ENCODE measurements at places on chromosomes 5 and 9. TPM values are rescaled to one million over a fixed set of nuclear protein-coding genes. Genes with fewer than 3 reads are reported as not detected.

GRCh38 chr5:147673266-147673665, 109.3 kb downstream of the JAKMIP2 start:
- no peaks in the 10 kb centered on the region for H3K27me3 ChIP-seq
- H3K36me3 ChIP-seq, result peaks cover 4% of the 10 kb centered on the region
- DNase-seq, result no peak
- H3K27ac ChIP-seq, result no peak overlapping the region
- H3K4me1 ChIP-seq, result no peaks in the 10 kb centered on the region
- no peak overlapping the region for H3K4me3 ChIP-seq

The ANKDD1B gene
- total RNA-seq, result 0.20 TPM

GRCh38 chr5:140246378-140247122, 56.4 kb downstream of the PFDN1 start:
- peaks cover 17% of the 10 kb centered on the region for H3K4me1 ChIP-seq
- H3K4me3 ChIP-seq, result no peak overlapping the region
- H3K36me3 ChIP-seq, result peaks cover 12% of the 10 kb centered on the region
- no peaks in the 10 kb centered on the region for H3K27me3 ChIP-seq
- no peak overlapping the region for H3K27ac ChIP-seq

GRCh38 chr9:20630241-20630943, 8.1 kb upstream of the MLLT3 start:
- no peak for DNase-seq
- no peaks in the 10 kb centered on the region for H3K4me1 ChIP-seq
- H3K4me3 ChIP-seq, result no peak overlapping the region
- no peaks in the 10 kb centered on the region for H3K27me3 ChIP-seq

GRCh38 chr5:147551677-147552076, 41.8 kb upstream of the DPYSL3 start:
- H3K4me3 ChIP-seq, result no peak overlapping the region
- no peak for DNase-seq
- no peak overlapping the region for H3K27ac ChIP-seq
- no peaks in the 10 kb centered on the region for H3K36me3 ChIP-seq

- peaks cover 11% of the 10 kb centered on the region for H3K27me3 ChIP-seq
- peaks cover 23% of the 10 kb centered on the region for H3K4me1 ChIP-seq
- H3K36me3 ChIP-seq, result no peaks in the 10 kb centered on the region
- no peak overlapping the region for H3K4me3 ChIP-seq
Measured at GRCh38 chr9:130144703-130145102, 27.5 kb upstream of the NCS1 start.

The ADAMTS16 gene
- total RNA-seq, result 1.7 TPM

- DNase-seq, result no peak
- peaks cover 5% of the 10 kb centered on the region for H3K36me3 ChIP-seq
- no peak overlapping the region for H3K4me3 ChIP-seq
- H3K27ac ChIP-seq, result no peak overlapping the region
- H3K27me3 ChIP-seq, result no peaks in the 10 kb centered on the region
Measured at GRCh38 chr9:2502760-2503159, 118.8 kb upstream of the VLDLR start.

DNA sequence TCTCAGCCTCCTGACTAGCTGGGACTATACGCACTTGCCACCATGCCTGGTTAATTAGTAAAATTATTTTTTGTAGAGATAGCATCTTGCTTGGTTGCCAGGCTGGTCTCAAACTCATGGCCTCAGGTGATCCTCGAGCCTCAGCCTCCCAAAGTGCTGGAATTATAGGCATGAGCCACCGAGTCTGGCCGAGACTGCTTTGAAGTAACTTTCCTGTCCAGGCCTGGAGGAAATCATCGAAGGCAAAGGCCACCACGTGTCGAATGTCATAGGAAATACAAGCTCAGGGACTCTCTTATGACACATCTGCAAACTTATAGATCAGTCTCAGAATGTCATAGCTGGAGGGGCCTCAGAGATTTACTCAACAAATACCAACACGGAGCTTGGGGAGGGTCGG, 25.1 kb downstream of the RAPGEF1 start:
- peaks cover 32% of the 10 kb centered on the region for H3K4me1 ChIP-seq
- H3K27me3 ChIP-seq, result no peaks in the 10 kb centered on the region
- no peak for DNase-seq
- H3K36me3 ChIP-seq, result no peaks in the 10 kb centered on the region

- no peak for DNase-seq
- H3K27me3 ChIP-seq, result peaks cover 12% of the 10 kb centered on the region
- H3K4me3 ChIP-seq, result no peak overlapping the region
- H3K27ac ChIP-seq, result no peak overlapping the region
- H3K4me1 ChIP-seq, result no peaks in the 10 kb centered on the region
Measured at GRCh38 chr5:1413611-1414241, 31.5 kb downstream of the SLC6A3 start.

DNA sequence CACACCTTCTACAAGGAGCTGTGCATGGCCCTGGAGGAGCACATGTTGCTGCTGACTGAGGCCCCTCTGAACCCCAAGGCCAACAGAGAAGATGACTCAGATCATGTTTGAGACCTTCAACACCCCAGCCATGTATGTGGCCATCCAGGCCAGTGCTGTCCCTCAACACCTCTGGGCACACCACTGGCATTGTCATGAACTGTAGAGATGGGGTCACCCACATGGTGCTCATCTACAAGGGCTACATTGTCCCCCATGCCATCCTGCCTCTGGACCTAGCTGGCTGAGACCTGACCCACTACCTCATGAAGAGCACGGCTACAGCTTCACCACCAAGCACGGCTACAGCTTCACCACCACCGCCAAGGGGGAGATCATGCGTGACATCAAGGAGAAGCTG, 49.0 kb upstream of the FBXL7 start:
- no peaks in the 10 kb centered on the region for H3K27me3 ChIP-seq
- H3K36me3 ChIP-seq, result no peaks in the 10 kb centered on the region
- no peak overlapping the region for H3K27ac ChIP-seq
- H3K4me3 ChIP-seq, result no peak overlapping the region
- H3K4me1 ChIP-seq, result no peaks in the 10 kb centered on the region

- peaks cover 14% of the 10 kb centered on the region for H3K36me3 ChIP-seq
- H3K4me3 ChIP-seq, result peak overlapping the region; percentile 65
- no peak for DNase-seq
- peaks cover 4% of the 10 kb centered on the region for H3K27me3 ChIP-seq
Measured at GRCh38 chr5:95734906-95735305, 3.8 kb downstream of the RHOBTB3 start.

DNA sequence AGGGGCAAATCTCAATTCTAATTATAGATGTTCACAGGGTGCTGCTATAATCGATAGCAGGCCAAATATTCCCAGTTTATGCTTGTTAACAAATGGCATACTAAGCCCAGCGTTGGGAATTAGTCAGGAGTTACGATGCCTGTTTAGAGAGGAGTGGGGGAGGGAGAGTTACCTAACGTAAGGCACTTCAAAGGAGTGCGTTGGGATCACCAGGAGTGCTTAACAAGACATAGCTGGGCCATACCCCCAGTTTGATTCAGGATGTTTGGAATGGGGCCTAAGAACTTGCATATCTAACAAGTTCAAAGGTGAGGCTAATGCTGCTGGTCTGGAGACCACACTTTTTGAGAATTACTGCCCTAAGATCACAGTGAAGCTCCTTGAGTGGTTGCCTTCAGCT, 14.5 kb upstream of the SRP19 start:
- peaks cover 13% of the 10 kb centered on the region for H3K36me3 ChIP-seq
- H3K4me3 ChIP-seq, result no peak overlapping the region
- no peak for DNase-seq
- H3K4me1 ChIP-seq, result peaks cover 4% of the 10 kb centered on the region
- no peak overlapping the region for H3K27ac ChIP-seq

DNA sequence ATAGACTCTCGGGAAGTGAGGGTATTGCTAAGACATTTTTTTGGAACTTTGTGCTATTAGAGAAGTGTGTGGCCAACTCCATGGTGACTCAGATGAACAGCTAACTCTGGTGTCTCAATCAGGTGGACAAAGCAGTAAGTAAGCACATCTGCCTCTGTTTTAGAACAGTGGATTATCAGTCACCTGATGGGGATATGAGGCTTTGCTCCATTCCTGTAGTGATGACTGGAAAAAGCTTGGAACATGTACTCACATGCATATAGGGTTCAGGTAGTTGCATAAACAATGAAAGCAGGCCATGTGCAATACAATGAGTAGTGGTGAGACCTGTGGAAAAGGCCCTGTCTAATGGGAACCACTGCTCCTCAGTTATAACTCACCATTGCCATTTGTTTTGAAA, 168.2 kb upstream of the FBN2 start:
- no peak overlapping the region for H3K27ac ChIP-seq
- H3K36me3 ChIP-seq, result no peaks in the 10 kb centered on the region
- H3K4me1 ChIP-seq, result no peaks in the 10 kb centered on the region
- no peaks in the 10 kb centered on the region for H3K27me3 ChIP-seq
- H3K4me3 ChIP-seq, result no peak overlapping the region

DNA sequence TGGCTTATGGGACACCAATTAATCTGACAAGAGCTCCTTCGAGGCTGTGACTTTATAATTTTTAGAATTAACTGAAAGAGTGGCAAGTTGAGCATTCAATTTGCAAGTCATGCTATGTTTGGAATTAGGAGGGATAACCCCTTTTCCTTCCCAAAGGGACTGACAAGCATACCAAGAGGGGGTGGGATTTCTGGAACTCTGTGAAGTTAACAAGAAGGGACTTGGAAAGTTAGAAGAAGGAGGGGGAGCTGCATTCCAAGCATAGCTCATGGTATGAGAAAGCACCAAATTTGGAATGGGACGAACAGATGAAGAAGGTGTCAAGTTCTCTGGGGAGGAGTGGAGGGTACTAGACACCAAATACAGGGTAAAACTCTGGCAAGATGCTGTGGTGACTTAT, 8.9 kb upstream of the PALM2AKAP2 start:
- H3K27ac ChIP-seq, result no peak overlapping the region
- H3K27me3 ChIP-seq, result peaks cover 5% of the 10 kb centered on the region
- peaks cover 17% of the 10 kb centered on the region for H3K4me1 ChIP-seq
- no peak for DNase-seq

The AQP7 gene
- total RNA-seq, result 0.98 TPM

GRCh38 chr5:37836592-37837413, 3.0 kb downstream of the GDNF start:
- DNase-seq, result no peak
- peaks cover 29% of the 10 kb centered on the region for H3K4me1 ChIP-seq
- peak overlapping the region; percentile 84 for H3K4me3 ChIP-seq
- H3K27ac ChIP-seq, result no peak overlapping the region

GRCh38 chr5:65075623-65076250, 307.0 kb downstream of the CWC27 start:
- peaks cover 48% of the 10 kb centered on the region for H3K4me1 ChIP-seq
- no peaks in the 10 kb centered on the region for H3K36me3 ChIP-seq
- no peak overlapping the region for H3K27ac ChIP-seq

The EIF4EBP3 gene
- total RNA-seq, result 10.3 TPM

GRCh38 chr5:73853091-73853490, 227.1 kb downstream of the ARHGEF28 start:
- H3K27me3 ChIP-seq, result no peaks in the 10 kb centered on the region
- H3K36me3 ChIP-seq, result no peaks in the 10 kb centered on the region
- H3K4me1 ChIP-seq, result peaks cover 4% of the 10 kb centered on the region
- H3K27ac ChIP-seq, result no peak overlapping the region
- DNase-seq, result no peak
